ENCODE measurements at places on chromosomes 1 and 21.

DNA sequence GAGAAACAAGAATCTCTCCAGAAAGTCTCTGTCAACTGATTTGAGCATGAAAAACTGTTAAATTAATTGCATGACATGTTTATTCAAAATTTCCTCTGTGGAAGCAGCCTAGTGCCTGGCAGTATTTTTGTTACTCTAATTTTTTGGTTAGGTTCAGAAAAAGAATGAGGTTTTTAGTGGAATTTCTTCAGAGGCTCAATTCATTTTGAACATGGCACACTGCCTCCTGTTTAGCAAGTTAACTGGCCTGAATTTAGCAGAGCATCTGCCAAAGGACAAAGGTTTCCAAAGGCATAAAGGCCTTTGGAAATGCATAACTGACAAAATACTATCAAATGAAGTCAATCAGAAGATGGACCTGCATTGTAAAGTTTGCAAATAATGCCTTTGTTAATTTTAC is 1326.5 kb downstream of the PLA2G4A start:
- no peak for DNase-seq

DNA sequence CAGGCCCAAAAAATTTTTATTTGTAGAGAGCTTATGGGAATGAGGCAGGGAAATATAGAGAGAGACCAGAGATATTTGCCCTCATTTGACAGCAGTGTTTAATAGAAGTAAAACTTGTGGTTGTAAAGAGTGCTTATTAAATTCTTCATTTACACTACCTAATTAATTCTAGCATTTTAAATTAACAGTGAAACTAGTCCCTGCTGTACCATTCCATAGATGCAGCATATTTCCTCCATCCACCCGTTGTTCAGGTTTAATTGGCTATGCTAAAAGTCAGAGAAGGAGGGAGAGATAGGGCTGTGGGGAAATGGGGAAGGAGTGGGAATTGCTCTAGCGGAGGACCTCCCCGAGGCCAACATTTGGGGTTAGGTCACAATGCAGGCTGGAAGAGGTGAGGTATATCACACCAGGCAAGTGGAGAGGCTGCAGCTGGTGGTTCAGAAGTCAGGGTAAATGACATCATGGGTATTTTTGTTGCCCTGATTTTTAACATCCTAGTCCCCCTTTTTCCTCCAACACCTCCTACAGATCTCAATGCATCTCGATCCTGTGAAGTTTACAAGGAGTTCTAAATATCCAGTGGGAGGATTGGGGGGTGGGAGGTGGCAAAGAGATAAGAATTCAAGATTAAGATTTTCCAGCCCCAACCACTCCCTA is 38.6 kb downstream of the ELAVL4 start:
- no peak for DNase-seq

DNA sequence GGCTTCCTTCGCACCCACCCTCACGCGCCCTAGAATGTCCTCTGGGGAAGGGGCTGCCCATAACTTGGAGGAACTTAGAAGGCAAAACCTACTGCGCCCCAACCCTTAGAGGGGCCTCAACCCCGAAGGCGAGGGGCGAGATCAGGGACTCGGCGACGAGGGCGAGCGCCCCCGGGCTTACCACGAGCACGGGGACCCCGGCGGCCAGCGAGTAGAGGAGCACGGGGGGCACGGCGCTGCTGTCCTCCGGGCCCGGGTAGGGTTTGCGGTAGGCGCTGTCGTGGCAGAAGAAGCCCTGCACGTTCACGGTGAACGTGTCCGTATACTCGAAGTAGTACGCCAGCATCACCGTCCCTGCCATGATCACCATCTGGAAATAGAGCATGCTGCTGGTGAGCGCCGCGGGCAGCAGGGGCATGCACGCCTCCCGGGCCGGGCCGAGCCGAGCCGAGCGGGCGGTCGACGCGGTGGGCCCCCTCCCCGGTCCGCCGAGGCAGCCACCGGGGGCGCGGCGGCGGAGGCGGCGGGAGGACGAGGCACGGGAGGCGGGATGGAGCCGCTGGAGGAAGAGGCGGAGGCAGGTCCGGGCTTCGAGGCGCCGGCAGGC is 304 bp downstream of the PLPPR5 start:
- peak; percentile 18 for DNase-seq

DNA sequence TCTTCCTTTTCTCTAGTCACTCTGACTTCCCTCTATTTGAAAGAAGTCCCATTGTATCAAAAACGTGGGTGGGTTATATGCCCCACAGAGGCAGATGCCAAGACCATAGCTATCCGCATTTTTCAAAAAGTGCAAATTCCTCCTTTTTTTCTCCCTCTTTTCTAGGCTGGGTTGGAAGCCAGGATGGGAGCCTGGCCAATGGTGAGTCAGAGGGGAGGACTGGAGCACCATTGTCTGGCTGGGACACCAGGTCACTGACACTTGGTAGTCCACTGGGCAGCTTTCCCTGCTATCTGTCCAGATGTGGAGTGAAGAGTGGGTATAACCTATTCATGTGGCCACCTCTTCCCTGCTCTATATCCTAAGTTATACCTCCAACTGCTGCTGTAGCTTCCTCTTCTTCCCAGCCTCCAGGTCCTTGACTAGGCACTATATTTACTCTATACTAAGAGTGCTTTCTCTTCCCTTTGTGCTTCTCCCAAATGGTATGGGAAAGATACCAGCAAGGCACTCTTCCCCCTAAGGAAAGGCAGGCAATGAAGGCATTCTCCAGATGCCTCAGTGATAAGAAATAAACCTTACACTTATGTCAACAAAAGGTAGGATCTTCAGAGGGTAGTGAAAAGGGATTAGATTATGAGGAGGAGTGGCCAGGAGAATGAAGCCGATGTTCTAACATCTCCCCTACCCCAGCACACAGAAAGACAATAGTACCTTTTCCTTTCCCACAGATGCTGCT is 12.9 kb downstream of the PI4KB start:
- peak; percentile 91 for DNase-seq

GRCh38 chr1:178150610-178151009 is 56.7 kb downstream of the RASAL2 start:
- DNase-seq = no peak

- peak; percentile 77 for DNase-seq
Observed at GRCh38 chr1:173062150-173062938, 11.6 kb upstream of the TNFSF18 start.

- peak; percentile 85 for DNase-seq
Observed at GRCh38 chr1:150619576-150620509, 9.6 kb downstream of the ENSA start.

DNA sequence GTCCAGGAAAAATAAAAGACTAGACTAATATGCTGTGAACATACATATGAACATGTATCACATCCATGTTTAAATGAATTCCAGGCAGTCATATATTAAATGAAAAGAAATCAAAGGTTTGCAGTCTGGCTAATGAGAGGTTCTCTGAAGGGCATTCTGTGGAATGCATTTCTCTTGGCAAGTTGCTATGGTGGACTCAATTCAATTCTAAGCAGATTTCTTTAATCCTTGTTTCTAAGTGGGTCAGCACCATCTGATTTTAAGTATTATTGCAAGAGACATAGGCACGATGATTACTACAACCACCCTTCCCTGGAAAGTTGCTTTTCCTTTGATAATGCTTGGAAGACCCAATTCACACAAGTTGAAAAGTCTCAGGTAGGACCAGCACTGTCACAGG is 23.9 kb upstream of the ABCA4 start:
- DNase-seq = no peak

DNA sequence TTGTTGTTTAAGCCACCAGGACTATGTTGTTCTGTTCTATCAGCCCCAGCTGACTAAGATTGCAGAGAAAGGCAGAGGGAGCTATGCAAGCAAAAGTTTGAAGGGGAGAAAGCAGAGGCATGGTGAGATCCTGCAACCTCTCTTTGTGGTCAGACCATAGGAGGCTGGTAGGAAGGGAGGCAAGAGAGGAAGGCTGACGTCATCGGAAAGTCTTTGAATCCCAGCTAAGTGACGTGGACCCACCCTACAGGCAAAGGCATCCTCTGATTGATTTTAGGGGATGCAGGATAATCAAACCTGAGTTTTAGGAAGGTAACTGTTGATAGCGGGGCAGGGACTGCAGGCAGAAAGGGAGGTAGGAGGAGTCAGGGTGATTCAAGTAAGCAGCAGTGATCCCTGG is 23.3 kb upstream of the TNNI1 start:
- no peak for DNase-seq

DNA sequence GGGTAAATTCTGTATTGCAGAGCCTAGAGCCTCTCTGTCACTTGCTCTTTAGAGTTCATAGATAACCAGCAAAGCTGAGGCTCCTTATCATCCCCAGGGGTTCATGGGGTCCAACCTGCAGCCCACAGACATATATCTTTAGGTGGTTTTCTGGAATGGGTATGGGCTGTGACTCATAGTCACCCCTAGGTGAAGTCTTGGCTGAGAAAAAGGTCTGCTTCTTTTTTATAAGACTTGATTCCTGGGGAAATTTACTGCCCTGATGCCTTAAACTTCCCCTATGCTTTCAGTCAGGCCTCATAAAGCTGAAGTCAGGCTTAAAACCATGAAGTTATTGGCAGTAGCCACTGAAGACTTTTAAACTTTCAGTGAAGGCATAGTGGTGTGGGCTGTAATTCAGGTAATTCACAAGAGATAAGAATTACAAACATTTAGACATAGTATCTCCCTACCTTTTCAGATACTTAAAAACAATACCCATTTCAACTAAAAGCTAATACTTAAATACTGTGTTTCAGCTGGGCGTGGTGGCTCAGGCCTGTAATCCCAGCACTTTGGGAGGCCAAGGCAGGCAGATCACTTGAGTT is 46.8 kb downstream of the MACO1 start:
- DNase-seq = no peak

- peak; percentile 86 for DNase-seq
Observed at GRCh38 chr1:61079898-61080336, 2.4 kb upstream of the NFIA start.

DNA sequence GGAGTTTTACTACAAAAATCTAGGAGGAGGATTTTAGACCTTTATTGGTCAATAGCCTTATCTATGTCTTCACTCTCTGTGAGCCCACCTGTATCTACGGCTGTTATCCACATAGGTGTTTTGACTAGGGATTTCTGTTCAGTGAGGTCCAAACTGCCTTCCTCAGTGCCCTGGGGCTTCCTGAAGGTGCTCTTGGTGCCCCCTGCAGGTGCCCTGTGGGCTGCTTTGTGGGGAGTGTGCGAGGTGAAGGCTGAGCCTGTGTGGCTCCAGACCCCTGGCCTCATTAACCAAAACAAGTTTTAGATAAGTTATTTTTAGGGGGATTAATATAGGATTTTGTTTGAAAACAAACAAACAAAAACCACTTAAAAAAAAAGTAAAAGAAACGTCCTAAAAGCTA is 122.5 kb downstream of the KIF26B start:
- DNase-seq = no peak

- no peak for DNase-seq
Observed at GRCh38 chr1:21497466-21498061, 11.7 kb upstream of the ALPL start.

GRCh38 chr1:108533351-108534083 is 26.4 kb upstream of the EEIG2 start:
- DNase-seq = no peak

Data from cardiac fibroblast (primary cell).